ENCODE measurements at places on chromosomes 2 and 18.

- no peak for DNase-seq
Observed at GRCh38 chr2:21727101-21727500, 603.3 kb downstream of the TDRD15 start.

DNA sequence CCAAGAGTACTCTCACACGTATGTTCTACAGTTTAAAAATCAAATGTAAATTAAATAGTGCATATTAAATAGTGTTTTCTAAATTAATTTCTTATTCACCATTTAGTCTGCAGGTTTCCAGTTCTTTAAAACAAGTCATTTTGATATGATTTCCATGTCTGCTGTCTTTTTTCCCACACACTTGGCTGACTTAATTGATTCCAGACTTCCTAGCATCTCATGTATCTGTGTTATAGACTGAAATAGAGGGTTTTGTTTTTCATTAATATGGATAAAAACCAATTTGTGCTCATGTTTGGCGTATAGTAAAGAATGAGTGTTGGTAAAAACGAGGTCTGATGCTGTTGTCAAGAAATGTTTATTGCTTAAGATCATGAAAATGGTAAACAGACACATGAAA is 104.3 kb downstream of the SRBD1 start:
- DNase-seq: no peak

DNA sequence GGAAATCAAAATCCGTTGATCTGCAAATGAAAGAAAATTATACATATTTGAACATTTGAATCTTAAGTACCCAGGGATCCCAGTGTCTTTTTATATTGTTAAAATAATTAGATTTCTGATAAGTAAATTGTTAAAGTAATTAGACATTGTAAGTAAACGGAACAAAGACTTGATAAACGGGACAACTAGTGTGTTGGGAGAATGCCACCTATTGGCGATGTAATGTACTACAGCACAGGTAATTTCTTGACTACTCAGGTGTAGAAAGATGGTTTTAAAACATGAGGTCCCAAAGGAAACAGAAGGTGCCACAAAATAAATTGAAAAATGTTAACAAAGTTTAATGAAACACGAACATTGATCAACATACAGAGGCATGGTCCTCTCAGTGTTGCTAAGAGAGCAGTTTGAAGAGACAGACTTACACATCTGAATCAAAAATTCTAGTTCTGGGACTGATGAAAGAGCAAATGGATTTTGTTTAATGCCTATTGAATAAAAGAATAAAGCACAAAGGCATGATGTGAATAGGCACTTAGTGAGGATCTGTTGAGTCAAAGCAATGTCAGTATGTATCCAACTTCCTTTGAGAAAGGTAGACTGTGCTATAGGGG is 103.4 kb upstream of the RASGRP3 start:
- no peak for DNase-seq

DNA sequence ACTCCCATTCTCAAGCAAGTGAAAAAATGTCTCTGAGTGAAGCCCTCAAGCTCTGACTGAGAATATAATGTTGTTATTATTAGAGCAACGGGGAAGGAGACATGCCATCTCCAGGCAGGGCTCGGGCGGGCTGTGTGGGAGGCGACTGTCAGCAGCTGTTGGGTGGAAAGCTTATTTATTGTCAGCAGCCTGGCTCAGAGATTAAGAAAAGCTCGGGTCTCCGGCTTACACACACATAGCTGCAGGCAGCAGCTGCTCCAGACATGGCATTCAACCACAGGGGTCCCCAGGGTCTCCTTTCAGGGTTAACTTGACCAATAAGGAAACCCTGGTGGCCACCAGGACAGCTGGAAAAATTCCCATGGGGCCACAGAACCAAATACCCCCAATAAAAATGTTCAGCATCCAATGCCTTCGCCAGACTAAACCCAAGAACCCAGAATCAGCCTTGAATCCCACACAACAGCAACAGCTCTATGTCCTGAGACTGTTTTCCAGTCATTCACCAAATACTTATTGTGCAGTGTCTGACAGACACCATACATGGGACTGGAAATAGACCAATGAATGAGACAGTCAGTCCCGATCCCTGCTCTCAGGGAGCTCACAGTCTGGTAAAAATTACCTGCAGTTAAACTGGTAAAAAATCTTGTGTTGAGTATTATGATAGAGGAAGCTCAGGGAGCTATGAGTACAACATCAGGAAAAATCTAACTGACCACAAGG is 70.5 kb upstream of the RTN4 start:
- no peak for DNase-seq

GRCh38 chr2:191686066-191686465 is 8.1 kb downstream of the NABP1 start:
- no peak for DNase-seq

GRCh38 chr2:61277756-61278155 is 115.8 kb downstream of the C2orf74 start:
- DNase-seq: no peak

GRCh38 chr18:42883169-42883568 is 232.3 kb downstream of the RIT2 start:
- DNase-seq: no peak

GRCh38 chr18:26207937-26208336 is 18.3 kb upstream of the TAF4B start:
- no peak for DNase-seq

DNA sequence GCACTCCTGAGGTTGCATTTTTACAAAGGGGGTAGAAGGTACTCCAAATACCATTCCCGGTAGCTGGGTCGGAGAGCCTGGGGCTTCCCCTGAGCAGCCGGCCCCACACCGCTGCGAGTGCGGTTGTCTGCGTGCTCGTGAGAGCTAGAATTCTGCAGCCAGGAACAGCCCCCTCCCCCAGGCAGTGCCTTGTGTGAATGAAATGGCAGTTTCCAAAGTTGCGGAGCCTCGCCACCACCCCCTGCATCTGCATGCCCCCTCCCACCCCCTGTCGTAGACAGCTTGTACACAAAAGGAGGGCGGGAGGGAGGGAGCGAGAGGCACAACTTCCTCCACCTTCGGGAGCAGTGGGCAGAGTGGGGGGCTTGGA is 1.1 kb downstream of the MYCN start:
- no peak for DNase-seq

DNA sequence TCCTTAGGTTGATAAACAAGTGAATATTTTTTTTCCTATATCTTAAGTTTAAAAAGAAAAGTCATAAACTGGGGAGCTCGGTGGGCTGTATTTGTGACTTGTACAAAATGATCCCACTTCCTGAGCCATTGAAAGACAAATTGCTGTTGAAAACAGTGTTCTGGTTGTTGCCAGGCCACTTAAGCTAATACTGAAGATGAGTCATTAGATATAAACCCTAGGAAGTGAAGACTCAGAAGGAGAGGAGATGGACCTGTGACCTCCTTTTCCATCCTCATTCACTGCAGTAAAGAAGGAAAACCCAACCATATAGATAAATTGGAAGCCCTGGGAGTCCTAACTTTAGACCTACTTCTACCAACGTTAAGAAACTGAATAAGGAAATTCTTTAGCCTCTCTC is 46.2 kb upstream of the SERPINE2 start:
- DNase-seq: no peak

- DNase-seq: no peak
Observed at GRCh38 chr2:3324404-3325281, 53.0 kb downstream of the EIPR1 start.

- DNase-seq: no peak
Observed at GRCh38 chr18:55381277-55381676, 206.7 kb downstream of the TCF4 start.

- DNase-seq: no peak
Observed at GRCh38 chr2:42089340-42089925, 41.6 kb downstream of the PKDCC start.

GRCh38 chr2:114797540-114797939 is 355.1 kb downstream of the DPP10 start:
- no peak for DNase-seq

DNA sequence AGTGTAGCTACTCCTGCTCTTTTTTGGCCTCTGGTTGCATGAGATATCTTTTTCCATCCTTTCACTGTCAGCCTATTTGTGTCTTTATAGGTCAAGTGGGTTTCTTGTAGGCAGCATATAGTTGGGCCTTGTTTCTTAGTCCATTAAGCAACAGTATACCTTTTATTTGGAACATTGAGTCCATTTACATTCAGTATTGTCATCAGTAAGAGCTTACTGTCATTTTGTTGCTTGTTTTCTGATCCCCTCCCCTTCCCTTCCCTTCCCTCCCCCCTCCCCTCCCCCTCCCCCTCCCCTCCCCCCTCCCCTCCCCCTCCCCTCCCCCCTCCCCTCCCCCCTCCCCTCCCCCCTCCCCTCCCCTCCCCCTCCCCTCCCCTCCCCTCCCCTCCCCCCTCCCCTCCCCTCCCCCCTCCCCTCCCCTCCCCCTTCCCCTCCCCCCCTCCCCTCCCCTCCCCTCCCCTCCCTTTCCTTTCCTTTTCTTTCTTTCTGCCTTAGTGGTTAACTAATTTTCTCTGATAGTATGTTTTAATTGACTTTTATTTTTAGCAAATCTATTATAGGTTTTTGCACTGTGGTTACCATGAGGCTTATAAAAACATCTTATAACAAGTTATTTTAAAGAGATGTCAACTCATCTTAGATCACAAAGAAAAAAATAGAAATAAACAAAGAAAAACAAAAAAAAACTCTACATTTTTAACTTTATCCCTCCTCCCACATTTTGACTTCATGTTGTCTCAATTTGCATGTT is 13.2 kb upstream of the DCDC2C start:
- no peak for DNase-seq

GRCh38 chr2:71602115-71602495 is 148.7 kb downstream of the DYSF start:
- no peak for DNase-seq

DNA sequence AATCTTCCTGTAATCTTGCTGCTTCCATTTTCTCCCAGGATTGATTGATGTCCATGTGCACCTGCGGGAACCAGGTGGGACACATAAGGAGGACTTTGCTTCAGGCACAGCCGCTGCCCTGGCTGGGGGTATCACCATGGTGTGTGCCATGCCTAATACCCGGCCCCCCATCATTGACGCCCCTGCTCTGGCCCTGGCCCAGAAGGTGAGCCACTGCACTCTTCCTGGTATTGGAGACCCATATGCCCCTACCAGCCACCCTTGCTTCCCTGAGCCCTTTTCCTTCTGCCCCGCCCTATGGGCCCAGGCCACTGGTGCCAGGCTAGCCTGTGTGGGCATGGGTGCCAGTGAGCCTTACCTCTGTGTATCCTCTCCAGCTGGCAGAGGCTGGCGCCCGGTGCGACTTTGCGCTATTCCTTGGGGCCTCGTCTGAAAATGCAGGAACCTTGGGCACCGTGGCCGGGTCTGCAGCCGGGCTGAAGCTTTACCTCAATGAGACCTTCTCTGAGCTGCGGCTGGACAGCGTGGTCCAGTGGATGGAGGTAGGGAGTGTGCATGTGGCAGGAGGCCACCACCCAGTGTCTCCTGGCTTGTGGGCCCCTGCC is 20.3 kb downstream of the CAD start:
- DNase-seq: no peak

GRCh38 chr2:120804459-120804858 is 68.8 kb downstream of the GLI2 start:
- no peak for DNase-seq

- no peak for DNase-seq
Observed at GRCh38 chr2:203583701-203584100, 48.6 kb upstream of the RAPH1 start.

GRCh38 chr2:50491541-50492476 is 540.1 kb downstream of the NRXN1 start:
- no peak for DNase-seq

- DNase-seq: no peak
Observed at GRCh38 chr2:216698895-216699294, 3.5 kb upstream of the IGFBP5 start.

DNA sequence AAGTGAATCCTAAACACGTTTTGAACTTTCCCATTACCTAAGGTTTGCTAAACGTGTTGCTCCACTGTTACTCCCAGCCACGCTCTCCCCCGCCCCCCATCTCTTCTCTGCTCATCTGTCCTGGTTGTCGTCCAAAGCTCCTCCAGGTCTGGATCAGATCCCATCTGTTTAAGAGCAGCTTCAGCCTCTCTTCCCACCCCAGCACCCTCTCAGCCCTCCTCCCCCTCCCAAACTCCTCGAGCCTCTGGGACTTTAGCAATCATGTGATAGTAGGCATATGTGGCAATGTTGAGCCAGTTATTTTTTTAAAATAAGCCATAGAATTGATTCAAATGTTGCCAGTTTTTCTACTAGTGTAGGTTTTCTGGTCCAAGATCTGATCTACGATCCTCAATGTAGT is 20.0 kb upstream of the LPIN1 start:
- no peak for DNase-seq

DNA sequence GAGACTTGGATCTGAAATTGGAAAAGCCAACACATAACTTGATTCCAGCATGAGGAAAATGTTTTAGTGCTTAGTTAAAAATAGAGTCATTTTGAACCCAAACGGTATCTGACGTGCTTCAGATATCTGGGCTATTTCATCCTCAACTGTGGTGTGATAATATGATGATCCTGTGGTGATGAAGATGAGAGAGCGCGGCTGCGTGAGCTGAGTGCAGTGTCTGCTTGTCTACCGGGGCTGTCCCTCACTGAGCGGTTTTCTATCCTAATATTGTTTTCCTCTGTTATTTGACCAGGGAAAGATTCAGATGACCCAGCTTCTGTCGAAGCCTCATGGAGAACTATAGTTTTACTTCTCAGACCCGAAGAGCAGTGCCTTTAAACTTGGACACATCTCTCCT is 5.8 kb downstream of the TWIST2 start:
- DNase-seq: no peak

DNA sequence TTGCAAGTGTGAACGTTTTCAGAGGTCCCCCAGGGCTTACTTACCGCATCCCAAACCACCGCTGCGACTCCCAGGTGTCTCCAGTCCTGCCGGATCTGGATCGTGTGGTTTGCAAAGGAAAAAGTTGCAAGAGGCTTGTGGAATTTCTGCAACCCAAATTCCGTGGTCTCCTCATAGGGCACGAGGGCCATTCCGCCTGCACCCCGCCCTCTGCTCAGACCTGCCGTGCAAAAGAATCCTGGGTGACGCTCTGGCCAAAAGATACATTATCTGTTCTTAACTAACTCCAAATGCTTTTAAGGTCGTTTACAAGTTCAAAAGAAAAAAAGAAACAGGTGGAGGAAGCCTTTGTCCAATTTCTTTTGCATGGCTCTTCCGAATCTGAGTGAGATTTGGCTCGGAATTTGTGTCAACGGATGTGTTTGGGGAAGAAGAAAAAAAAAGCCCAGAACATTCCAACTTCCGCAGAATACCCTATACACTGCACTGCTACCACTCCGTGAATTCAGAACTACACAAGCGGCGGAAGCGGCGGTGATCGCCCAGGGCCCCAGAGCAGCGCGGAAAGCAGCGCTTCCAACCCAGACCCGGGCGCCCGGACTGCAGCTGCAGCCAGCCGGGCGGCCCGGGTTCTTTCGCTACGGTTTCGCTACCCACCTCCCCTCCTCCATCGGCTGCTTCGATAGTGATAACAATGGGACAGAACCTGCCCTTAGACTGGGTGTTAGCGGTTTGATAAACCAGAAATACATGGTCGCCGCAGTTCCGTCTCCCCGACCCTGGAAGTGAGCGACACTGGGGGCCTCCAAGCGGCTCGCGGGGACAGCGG is 795 bp downstream of the METTL21A start:
- DNase-seq: peak; percentile 43

- no peak for DNase-seq
Observed at GRCh38 chr18:79283131-79283810, 112.5 kb upstream of the NFATC1 start.

All from stimulated activated CD8-positive, alpha-beta memory T cell treated with anti-CD3 and anti-CD28 coated beads, Interleukin-4, amount 100 ng/mL, for 1 hour (primary cell).